ENCODE measurements at places on chromosomes 6 and 20.

DNA sequence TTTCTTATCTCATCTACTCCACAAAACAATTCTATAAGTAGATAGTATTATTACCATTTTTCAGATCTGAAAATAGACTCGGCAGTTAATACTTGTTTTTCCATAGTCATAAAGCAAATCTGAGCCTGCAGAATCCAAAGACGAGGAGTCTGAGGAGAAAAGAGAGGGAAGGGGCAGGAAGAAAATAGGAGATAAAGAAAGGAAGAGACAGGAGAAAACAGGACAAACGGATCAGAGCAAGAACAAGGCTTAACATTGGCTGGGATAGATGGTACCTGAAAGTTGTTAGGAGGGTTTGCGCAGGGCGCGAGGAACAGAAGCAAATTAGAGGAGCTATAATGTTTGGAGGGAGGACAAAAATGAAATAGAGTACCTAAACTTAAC, 639 bp upstream of the PPIL1 start:
- peaks cover 48% of the 10 kb centered on the region for H3K4me1 ChIP-seq
- peak overlapping the region; percentile 94 for H3K4me3 ChIP-seq
- peak overlapping the region; percentile 98 for H3K27ac ChIP-seq
- peaks cover 20% of the 10 kb centered on the region for H3K36me3 ChIP-seq

DNA sequence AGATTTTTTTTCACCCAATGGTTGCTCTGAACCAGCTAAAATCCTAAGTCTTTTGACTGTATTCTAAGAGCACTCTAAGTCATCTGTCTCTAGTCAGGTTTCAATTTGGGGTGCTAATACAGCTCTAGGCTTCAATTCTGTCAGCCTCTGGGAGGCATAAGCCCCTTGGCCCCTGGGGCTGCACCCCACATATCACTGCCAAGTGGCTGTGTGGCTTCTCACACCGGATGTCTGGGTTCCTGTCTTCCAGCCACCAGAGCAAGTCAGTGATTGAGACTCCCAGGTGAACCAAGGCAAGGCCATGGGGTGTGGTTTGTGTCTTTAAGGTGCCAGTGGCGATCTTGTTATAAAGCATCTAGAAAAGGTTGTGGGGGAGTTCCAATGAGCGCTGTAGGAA, 136.5 kb downstream of the TMEM242 start:
- H3K27me3 ChIP-seq: no peaks in the 10 kb centered on the region
- DNase-seq: no peak
- H3K4me1 ChIP-seq: peaks cover 11% of the 10 kb centered on the region
- no peak overlapping the region for H3K4me3 ChIP-seq
- H3K27ac ChIP-seq: no peak overlapping the region
- H3K36me3 ChIP-seq: peaks cover 50% of the 10 kb centered on the region

- H3K36me3 ChIP-seq: no peaks in the 10 kb centered on the region
- DNase-seq: peak; percentile 47
- peak overlapping the region; percentile 75 for H3K27ac ChIP-seq
- H3K4me1 ChIP-seq: peaks cover 37% of the 10 kb centered on the region
- peak overlapping the region; percentile 60 for H3K4me3 ChIP-seq
- H3K27me3 ChIP-seq: no peaks in the 10 kb centered on the region
Measured at GRCh38 chr6:158357570-158358216, 45.4 kb downstream of the TULP4 start.

GRCh38 chr20:40744072-40744817, 55.2 kb upstream of the MAFB start:
- H3K4me1 ChIP-seq: no peaks in the 10 kb centered on the region
- peaks cover 31% of the 10 kb centered on the region for H3K27me3 ChIP-seq
- H3K36me3 ChIP-seq: no peaks in the 10 kb centered on the region
- DNase-seq: no peak

DNA sequence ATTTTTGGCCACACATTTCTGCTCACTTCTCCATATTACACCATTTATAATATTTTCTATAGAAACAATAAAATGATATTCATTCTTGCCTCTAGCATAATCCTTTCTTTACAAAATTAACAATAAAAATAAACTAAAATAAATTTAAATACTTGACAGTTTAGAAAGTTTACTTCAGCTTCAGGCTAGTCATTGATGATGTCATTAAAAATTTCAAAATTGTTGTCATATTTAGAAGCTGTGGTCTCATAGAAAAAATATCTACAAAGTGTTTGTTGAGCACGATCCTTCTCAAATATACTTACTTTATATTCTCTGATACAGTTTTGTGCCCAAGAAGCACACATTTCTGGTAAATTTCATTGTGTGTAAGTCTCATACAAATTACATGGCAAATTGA, 717.4 kb upstream of the CITED2 start:
- H3K27ac ChIP-seq: no peak overlapping the region
- H3K4me1 ChIP-seq: no peaks in the 10 kb centered on the region
- H3K27me3 ChIP-seq: no peaks in the 10 kb centered on the region
- H3K4me3 ChIP-seq: no peak overlapping the region

- H3K27me3 ChIP-seq: no peaks in the 10 kb centered on the region
- H3K4me1 ChIP-seq: no peaks in the 10 kb centered on the region
- DNase-seq: no peak
- no peak overlapping the region for H3K27ac ChIP-seq
- H3K4me3 ChIP-seq: no peak overlapping the region
Measured at GRCh38 chr20:58701431-58702160, 9.0 kb downstream of the NPEPL1 start.

DNA sequence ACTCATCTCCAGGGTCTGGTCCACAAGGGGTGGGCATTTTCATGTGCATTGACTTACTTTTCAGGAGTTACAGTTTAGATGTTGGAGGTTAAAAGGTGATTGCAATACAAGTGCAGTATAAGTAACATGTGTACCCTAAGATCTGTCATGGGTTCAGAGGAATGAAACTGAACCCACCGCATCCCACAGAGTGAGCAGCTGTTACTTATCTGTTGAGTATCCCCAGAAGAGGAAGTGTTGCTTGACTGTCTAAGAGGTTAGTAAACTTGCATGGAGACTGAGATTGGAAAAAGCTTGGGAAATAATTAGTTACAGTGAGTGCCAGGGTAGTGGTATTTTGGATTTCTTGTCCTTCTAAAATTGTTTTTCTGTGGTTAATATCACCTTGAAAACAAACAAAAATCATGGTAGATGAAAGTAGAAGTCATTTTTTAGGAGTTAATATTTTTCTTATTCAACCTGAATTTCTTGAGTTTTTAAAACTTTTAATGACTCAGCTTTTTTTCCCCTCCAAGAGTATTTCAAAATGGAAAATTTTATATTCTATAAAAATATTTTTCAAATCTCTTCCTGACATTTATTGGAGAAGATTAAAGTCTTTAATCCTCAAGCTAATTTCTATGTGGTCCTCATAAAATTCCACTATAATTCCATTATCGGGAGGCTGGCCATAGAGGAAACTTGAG, 306.1 kb downstream of the ZNF217 start:
- H3K4me3 ChIP-seq: no peak overlapping the region

DNA sequence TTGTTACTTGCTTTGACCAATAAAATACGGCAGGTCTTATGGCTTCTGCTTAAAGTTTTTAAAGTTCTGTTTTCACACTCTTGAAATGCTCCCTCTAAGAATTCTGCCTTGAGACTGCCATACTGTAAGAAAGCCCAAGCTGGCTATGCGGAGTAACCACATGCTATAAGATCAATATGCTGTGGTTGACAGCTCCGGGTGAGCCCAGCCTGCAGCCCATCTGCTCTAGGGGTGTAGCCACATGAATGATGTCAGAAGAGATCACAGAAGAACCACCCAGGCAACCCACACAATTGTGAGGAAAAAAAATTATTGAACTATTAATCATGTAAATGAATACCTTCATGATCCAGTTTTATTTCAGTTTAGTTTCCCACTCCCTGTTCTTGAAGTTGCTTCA, 26.1 kb upstream of the SH3BGRL2 start:
- DNase-seq: no peak
- H3K36me3 ChIP-seq: no peaks in the 10 kb centered on the region
- H3K4me1 ChIP-seq: no peaks in the 10 kb centered on the region
- H3K4me3 ChIP-seq: no peak overlapping the region
- H3K27ac ChIP-seq: no peak overlapping the region

DNA sequence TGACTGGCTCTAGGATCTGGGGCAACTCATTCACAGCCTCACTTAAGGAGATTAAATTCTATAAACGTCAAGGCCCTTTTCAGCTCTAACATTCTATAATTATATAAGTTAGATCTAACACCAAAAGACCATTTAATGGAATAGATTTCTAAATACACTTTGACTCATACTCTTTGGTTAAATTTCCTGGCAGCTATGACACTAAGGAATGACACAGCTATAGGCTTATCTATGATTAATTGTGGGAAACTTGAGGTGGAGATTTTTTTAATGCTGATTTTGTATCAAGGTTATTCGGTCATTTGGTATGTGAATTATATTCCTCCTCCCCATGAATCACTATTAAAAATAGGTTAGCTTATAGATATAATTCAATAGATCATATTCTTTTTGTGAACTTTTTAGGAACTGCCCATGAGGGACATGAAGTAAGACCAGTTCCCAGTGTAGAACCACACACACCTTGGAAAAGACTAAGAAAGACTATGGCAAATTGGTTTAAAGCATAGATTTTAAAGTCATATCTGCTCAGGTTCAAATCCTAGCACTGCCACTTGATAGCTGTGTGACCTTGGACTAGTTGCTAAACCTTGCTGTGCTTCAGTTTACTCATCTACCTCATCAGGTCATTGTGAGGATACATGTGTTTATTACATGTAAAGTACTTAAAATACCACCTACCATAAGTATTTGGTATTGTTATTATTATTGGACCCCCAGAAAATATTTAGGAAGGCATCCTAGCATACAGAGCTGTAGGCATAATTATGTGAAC, 116.0 kb downstream of the CRYBG1 start:
- no peaks in the 10 kb centered on the region for H3K36me3 ChIP-seq
- H3K4me3 ChIP-seq: no peak overlapping the region
- no peaks in the 10 kb centered on the region for H3K27me3 ChIP-seq
- no peak for DNase-seq
- no peaks in the 10 kb centered on the region for H3K4me1 ChIP-seq

- no peak overlapping the region for H3K4me3 ChIP-seq
- no peaks in the 10 kb centered on the region for H3K4me1 ChIP-seq
- H3K36me3 ChIP-seq: no peaks in the 10 kb centered on the region
- DNase-seq: no peak
Measured at GRCh38 chr6:155498370-155498769, 42.7 kb upstream of the NOX3 start.

GRCh38 chr6:36350681-36351571, 14.2 kb upstream of the BNIP5 start:
- DNase-seq: no peak
- H3K27me3 ChIP-seq: peaks cover 36% of the 10 kb centered on the region
- H3K4me1 ChIP-seq: peaks cover 4% of the 10 kb centered on the region
- H3K27ac ChIP-seq: no peak overlapping the region

GRCh38 chr6:24099181-24099580, 26.8 kb upstream of the NRSN1 start:
- H3K4me1 ChIP-seq: no peaks in the 10 kb centered on the region
- H3K4me3 ChIP-seq: no peak overlapping the region
- DNase-seq: no peak
- no peaks in the 10 kb centered on the region for H3K27me3 ChIP-seq
- no peaks in the 10 kb centered on the region for H3K36me3 ChIP-seq
- no peak overlapping the region for H3K27ac ChIP-seq

DNA sequence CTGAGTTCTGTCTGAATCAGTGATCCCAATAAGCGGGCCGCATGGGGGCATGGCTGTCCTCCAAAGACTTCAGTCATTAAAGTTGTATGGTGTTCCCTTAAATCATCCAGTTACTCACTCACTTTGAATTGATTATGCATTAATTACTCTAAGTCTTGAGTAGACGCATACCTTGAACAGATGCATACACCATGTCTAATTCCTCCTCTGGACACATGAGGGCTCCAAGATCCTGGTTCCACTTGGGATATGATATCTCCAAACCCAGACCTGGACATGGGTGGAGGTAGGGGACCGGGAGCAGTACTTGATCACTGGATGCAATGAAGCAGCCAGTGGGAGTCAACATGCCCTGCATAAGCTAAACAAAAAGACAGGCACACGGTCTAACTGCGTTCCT, 204.5 kb downstream of the FNDC1 start:
- no peak overlapping the region for H3K4me3 ChIP-seq
- H3K27me3 ChIP-seq: peaks cover under 1% of the 10 kb centered on the region
- H3K36me3 ChIP-seq: no peaks in the 10 kb centered on the region
- no peaks in the 10 kb centered on the region for H3K4me1 ChIP-seq

DNA sequence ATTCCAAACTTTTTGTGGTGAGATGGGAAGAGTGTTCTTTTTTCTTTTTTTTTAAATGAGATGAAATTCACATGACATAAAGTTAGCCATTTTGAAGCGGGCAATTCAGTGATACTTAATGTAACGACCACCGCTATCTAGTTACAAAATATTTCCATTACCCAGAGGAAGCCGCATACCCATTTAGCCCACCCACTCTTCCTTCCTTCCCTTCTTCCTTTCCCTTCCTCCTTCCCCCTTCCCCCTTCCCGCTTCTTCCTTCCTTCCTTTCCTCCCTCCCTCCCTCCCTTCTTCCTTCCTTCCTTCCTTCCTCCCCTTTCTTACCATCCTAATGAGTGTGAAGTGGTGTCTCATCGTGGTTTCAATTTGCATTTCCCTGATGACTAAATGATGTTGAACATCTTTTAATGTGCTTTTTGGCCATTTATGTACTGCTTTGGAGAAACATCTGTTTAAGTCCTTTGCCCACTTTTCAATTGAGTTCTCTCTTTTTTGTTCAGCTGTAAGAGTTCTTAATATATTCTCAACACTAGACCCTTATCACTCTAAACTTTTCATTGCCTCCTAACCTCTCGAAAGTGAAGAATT, 371.1 kb downstream of the FARS2 start:
- no peak overlapping the region for H3K27ac ChIP-seq
- DNase-seq: no peak
- H3K4me1 ChIP-seq: peaks cover 11% of the 10 kb centered on the region
- H3K4me3 ChIP-seq: no peak overlapping the region
- H3K36me3 ChIP-seq: no peaks in the 10 kb centered on the region
- H3K27me3 ChIP-seq: no peaks in the 10 kb centered on the region

DNA sequence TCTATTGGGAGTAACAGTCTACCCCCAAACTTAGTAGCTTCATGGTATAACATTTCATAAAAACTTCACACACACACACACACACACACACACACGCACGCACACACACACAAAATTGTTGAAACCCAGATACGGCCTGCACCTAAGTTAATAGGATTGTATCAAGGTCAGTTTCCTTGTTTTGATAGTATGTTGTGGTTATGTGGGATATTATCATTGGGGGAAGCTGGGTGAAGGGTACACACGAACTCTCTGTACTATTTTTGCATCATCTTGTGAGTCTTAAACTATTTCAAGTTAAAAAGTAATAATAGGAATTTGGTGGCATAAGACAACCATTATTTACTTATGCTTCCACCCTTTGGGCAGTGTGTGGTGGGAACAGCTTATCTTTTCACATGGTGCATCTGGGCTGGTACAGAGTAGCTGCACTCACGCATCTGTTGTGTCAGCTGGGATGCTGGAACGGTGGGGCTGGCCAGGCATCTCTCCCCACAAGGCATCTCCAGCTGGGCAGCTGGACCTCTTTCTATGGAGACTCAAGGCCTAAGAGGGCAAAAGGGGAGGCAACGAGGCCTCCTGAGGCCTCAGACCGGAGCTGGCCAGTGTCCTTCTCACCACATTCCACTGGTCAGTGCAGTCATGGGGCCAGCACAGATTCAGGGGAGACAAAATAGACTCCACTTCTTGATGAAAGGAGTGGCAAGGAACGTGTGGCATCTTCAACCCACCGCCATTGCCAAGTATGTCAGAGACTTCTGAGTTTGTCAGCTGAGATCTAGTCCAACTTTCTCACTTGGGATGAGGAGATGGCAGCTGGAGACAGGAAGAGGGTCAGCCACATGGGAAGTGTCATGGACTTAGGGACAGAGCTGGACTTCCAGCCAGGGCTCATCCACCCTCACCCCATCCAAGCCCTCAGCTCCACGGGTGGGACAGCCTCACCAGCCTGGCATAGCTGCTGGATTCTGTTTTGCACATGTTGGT, 20.5 kb upstream of the IP6K3 start:
- peaks cover 5% of the 10 kb centered on the region for H3K36me3 ChIP-seq
- H3K4me3 ChIP-seq: no peak overlapping the region
- no peak overlapping the region for H3K27ac ChIP-seq
- H3K27me3 ChIP-seq: no peaks in the 10 kb centered on the region
- peaks cover 8% of the 10 kb centered on the region for H3K4me1 ChIP-seq
